ENCODE measurements at places on chromosomes 2 and 18. TPM values are rescaled to one million over a fixed set of nuclear protein-coding genes. Genes with fewer than 3 reads are reported as not detected.

DNA sequence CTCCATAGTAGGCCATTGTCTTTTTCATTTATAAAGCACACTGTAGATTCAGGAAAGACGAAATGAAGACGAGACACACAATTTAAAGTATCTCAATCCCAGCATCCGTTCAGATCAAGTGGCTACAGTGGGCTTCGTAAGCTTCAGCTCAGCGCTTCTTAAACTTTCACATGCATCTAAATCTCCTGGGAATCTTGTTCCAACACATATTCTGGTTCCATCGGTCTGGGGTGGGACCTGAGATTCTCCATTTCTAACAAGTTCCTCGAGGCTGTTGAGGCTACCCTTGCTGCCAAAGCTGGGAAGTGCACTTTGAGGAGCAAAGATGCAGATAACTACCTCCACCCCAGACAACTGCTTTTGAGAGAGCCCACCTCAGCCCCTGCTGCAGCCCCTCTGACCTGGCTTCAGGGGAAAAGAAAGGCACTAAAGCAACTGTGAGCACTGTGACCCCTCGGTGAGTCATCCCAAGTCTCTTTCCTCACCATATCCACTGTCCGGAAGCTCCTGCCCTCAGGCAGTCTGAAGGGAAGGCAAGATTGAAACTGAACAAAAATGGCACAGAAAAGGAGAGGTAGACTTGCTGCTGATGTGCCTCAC lies 201.1 kb upstream of the FBXO11 start:
- DNase-seq, result no peak

- no peak for DNase-seq
Measured at GRCh38 chr2:162912787-162913186, 74.2 kb upstream of the KCNH7 start.

- no peak for DNase-seq
Measured at GRCh38 chr2:11749646-11750349, 3.4 kb downstream of the LPIN1 start.

GRCh38 chr18:27143580-27144287 lies 41.4 kb downstream of the CHST9 start:
- DNase-seq, result no peak

DNA sequence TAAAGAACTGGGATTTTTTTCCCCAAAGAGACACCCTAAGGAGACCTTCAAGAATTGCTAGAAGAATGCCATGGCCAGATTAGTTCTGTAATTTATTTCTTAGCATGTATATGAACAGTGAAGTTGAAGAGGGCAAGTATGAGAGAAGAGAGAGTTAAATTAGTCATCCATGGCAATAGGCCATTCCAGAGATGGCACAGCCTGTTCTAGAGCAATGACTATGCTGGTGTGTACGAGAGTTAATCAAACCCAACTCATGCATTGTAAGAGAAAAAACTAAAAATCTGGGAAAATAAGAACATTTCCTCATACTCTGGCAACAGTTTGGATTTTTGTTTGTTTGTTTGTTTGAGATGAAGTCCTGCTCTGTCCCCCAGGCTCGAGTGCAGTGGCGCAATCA lies 112.1 kb upstream of the PIK3C3 start:
- DNase-seq, result no peak

GRCh38 chr18:70041459-70042050 lies 93.9 kb upstream of the CD226 start:
- DNase-seq, result no peak

- no peak for DNase-seq
Measured at GRCh38 chr2:192246297-192246696, 51.6 kb upstream of the TMEFF2 start.

- DNase-seq, result no peak
Measured at GRCh38 chr2:71640489-71640888, 187.1 kb downstream of the DYSF start.

DNA sequence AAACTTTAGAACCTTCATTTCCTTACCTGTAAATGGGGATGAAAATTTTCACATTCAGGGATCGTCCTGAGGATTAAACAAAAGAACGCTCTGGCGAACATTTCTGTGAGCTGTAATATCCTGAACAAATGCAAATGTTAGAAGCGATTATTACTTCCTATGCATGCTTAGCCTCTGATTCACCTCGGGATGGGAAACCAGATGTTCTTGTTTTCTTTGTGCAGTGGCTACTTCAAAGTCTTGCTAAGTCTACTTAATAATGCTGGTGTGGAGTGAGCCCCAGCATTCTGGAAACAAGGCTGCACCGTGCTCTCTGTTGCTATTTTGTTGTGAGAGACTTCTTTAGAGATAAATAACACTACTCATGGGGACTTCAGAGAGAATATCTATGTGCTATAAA lies 119.1 kb upstream of the PELI1 start:
- no peak for DNase-seq

- DNase-seq, result no peak
Measured at GRCh38 chr2:216283038-216283900, 89.0 kb downstream of the MARCHF4 start.

DNA sequence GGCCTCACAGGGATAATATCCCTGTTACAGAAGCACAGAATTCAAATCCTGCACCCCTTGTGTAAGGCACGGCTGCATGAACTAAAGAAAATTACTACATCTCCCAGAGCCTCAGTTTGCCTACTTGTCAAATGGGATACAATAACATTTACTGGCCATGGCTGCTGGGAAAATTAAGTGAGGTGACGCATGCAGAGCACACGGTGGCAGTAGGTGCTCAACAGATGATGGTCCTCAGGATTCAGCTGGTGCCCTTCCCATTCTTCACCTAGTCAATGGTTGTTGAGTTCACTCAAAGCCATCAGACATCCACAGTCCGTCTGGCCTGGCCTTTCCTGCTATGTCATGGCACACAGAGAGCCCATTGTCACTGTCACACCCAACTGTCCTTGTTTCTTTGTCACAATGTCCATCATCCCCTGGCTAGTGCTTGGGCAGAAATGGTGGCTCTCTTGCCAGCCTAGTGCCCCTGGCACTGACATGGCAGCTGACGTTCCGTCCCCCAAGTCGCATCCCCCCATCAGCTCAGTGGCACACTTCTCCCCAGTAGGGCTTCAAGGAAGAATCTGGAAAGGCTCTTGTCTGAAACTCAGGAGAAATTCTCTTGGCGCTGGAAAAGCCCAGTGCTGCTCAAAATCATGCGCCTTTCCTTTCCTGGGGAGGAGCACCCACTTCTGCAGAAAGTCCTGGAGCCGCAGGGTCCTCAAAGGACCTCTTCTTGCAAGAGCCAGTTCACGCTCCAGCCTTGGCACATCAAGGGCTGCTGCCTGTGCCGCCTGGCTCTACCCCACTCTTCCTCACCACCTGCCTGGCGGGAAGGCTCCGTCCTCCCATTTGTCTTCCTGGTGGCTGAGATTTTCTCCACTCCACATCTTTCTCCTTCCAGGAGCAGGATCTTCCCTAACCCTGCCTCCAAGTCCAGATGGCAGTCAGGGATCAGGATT lies 55.9 kb upstream of the SLC66A3 start:
- DNase-seq, result no peak

DNA sequence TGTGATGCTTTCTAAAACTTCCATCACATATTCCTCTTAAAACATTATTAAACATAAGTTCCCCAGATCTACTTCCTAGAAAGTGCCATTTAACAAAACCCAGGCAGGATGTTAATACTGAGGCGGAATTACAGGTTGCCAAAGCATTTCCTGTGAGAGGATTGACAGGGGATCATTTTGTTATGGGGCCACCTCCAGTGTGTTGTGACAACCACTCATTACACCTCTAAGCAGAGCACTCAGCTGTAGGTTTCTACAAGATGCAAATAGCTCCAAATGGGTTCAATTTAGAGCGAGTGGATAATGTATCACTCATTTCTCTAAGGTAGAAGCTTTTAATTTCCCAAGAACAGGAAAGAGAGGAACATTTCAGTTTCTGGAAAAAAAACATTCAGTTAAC lies 1429.5 kb upstream of the ACVR2A start:
- no peak for DNase-seq

GRCh38 chr18:54127759-54128378 lies 96.6 kb downstream of the MBD2 start:
- DNase-seq, result no peak

The LYG2 gene
- not detected for total RNA-seq

The FSIP2 gene
- 0.40 TPM for total RNA-seq

The RGPD3 gene
- total RNA-seq, result 0.08 TPM

The SERPINB10 gene
- not detected for total RNA-seq

The ZNF532 gene
- 71.8 TPM for total RNA-seq

The SERPINB13 gene
- not detected for total RNA-seq

The SERPINB3 gene
- not detected for total RNA-seq

The PPP1R1C gene
- total RNA-seq, result 29.6 TPM

The ITGA4 gene
- 3.4 TPM for total RNA-seq

Data from cardiac septum (tissue), 1 donor.